Diencephalon (tissue), 1 donor: ENCODE measurements at places on chromosomes 3 and 15. TPM values are rescaled to one million over a fixed set of nuclear protein-coding genes. Genes with fewer than 3 reads are reported as not detected.

Gene HYAL1
- 0.69 TPM for total RNA-seq

Gene SRGAP3
- total RNA-seq: 106 TPM

Gene TEX55
- total RNA-seq: not detected

Gene UBXN7
- total RNA-seq: 42.4 TPM

Gene GREM1
- under 0.01 TPM for total RNA-seq

Gene NTRK3
- 65.7 TPM for total RNA-seq

Gene PLA2G4B
- total RNA-seq: 5.1 TPM

Gene TMCO5A
- not detected for total RNA-seq

Gene SMCO1
- not detected for total RNA-seq

Gene PSTPIP1
- 0.23 TPM for total RNA-seq

Gene DPPA2
- total RNA-seq: not detected
